DND-41 (cell line): ENCODE measurements at places on chromosomes 2 and 18.
A peak's percentile ranks its signal among the peaks of the same experiment; 100 is the strongest.

DNA sequence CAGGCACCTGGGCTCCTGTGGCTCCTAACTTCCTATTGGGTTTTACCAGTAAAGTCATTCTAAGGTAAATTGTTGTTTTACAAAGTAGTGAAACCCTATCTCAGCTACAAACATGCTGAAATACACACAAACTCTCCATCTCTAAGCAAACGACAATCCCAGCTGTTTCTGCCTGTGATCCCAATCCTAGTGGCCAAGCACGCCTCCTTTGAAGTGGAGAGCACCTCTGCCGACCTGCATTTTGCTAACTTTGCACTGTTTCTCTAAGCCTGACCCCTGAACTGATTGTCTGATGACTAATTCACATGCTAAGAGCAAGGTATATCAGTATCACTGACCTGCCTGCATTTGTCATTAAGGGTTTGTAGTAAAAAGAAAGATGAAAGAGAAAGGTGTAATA is 124.3 kb downstream of the PAX3 start:
- no peak for DNase-seq

DNA sequence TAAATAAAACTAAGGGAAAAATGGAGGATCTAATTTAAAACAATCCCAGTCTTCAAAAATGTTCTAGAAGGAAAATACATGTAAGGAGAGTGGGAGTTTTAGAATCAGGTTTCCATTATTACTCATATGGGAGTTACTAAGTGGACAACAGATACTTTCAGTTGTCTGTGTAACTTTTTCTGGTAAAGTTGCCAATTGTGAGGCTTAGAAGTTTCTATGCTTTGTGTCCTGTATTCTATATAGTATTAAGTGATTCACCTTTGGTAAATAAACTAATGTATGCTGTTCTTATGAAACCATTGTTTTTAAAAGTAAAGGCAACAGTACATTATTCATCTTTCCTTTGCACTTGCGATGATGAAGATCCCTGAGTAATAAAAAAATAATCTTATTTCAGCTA is 274.9 kb downstream of the NR4A2 start:
- DNase-seq: no peak

GRCh38 chr2:238425979-238426567 is 654 bp upstream of the ASB1 start:
- peak; percentile 73 for DNase-seq

- DNase-seq: no peak
Observed at GRCh38 chr2:119426801-119427395, 4.8 kb upstream of the TMEM37 start.

- DNase-seq: no peak
Observed at GRCh38 chr2:161980976-161981375, 93.0 kb downstream of the DPP4 start.

GRCh38 chr18:2547477-2548087 is 23.7 kb downstream of the METTL4 start:
- no peak for DNase-seq

GRCh38 chr2:7010391-7011054 is 93.3 kb downstream of the RNF144A start:
- no peak for DNase-seq

DNA sequence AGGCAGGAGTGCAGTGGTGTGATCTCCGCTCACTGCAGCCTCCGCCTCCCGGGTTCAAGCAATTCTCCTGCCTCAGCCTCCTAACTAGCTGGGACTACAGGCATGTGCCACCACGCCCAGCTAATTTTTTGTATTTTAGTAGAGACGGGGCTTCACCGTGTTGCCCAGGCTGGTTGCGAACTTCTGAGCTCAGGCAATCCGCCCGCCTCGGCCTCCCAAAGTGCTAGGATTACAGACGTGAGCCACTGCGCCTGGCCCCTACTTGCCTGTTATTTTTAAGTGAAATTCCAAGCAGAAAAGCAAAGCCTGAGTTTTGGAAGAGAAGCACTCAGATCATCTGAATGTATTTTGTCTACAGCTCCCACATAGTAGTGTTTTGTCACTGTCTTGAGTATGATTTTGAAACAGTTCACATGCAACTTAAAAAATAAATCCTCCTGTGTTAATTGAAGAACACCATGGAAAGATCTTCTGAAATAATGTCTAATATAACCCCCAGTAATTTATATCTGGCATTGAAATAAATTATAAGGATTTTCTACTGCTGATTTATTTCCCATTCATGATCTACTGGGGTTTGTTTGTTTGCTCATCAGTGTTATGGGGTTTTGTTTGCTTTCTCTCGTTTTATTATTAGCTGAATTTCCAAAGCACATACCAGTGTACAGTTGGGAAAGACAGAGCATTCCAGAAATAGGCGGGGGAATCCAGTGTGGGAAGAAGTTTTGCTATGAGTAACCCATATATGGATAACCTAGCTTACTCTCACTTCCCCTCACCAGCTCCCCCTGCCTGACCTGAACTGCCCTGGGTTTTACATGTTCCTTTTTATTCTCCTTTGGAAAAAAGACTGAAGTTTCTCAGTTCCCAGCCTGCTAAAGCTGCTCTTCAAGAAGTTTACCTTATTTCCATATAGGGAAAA is 80.1 kb upstream of the MAP3K20 start:
- DNase-seq: no peak
